Activated CD4-positive, CD25-positive, alpha-beta regulatory T cell treated with anti-CD3 and anti-CD28 coated beads, Interleukin-2, amount 50 U/mL, for 16 hours (primary cell): ENCODE measurements at places on chromosomes 1 and 21.

- no peak for DNase-seq
These were observed 1.2 kb downstream of the SCAF4 start for GRCh38 chr21:31730712-31731055.

DNA sequence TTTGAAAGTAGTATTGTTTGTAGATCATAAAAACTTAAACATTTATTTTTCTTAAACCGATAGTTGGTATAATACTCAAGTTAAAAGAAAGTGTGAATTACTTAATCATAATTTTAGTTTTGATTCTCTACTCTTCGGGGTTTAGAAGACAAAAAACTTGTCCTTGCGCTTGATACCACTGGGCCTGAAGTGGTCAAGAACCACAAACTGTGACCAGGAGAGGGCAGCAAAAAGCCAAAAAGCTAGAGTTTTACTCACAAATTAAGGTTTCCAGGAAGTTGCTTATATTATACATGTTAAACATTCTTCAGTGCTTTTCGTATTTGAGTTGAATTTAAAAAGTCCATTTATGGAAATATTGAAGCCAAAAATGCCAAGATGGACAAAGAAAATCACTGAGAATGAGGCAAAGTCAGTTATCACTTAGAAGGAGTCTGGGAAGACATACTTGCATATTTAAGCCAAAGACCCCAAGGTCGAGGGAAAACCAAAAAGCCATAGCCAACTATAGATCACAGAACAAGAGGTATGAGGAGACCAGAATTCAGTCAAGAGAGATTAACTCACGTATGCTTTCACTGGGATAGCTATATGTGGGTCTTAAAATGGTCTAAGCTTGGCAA lies 34.2 kb downstream of the EFCAB7 start:
- no peak for DNase-seq

GRCh38 chr1:184620469-184620868 lies 134.2 kb downstream of the EDEM3 start:
- no peak for DNase-seq

GRCh38 chr1:71307451-71307850 lies 226.6 kb upstream of the ZRANB2 start:
- no peak for DNase-seq

DNA sequence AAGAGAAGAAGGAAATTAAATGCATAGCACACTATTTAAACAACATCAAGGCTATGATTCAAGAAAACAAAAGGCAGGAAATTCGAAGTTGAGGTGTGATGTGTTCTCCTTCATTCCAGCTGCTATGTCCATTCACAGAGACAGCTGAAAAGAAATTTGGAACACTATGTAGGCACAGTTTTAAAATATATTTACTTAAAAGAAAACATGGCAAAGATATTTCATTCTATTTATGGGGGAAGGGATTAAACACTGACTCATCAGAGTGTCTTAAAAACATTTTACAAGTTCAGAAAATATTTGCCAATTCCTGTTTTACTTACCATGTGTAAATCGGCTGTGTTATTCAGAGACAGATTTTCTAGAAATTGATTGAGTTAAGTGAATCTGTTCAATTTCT lies 39.4 kb upstream of the NGF start:
- no peak for DNase-seq

- DNase-seq = no peak
These were observed 16.4 kb upstream of the SEMA4A start for GRCh38 chr1:156136970-156137483.

DNA sequence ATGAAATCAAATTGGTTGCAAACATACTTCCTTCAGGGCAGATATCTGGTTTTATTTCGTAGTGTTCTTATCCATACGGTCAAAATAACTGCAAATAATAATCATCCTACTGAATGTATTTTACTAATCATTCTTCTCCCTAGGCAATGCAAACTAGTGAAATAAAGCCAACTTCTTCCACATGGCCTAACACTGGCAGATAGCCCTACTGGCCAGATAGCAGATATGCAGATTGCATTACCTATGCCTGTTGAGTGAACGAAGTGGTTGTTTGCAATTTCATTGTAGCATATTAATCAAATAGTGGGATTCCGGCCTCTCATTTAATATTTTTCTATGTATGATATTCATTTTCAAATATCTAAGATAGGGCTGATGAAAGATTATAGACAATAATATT lies 116.2 kb downstream of the CENPF start:
- no peak for DNase-seq

GRCh38 chr1:243542739-243543415 lies 287.0 kb downstream of the SDCCAG8 start:
- DNase-seq = no peak

DNA sequence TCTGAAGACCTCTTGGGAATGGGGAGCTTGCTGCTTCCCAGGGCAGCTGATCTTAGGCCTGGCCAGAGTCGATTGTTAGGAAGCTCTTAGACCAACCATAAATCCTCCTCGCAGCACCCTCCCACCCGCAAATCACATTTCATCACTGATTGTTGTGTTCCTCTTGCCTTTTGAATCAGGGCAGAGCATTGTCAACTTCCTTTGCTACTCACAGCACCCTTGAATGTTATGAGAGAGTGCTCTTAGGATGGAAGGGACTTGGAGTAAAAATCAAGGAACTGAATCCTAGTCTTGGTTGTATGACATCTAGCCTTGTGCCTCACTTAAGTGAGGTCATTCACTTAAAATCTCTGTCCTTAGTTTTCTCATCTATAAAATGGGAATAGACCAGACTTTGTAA lies 3.0 kb downstream of the VASH2 start:
- no peak for DNase-seq

DNA sequence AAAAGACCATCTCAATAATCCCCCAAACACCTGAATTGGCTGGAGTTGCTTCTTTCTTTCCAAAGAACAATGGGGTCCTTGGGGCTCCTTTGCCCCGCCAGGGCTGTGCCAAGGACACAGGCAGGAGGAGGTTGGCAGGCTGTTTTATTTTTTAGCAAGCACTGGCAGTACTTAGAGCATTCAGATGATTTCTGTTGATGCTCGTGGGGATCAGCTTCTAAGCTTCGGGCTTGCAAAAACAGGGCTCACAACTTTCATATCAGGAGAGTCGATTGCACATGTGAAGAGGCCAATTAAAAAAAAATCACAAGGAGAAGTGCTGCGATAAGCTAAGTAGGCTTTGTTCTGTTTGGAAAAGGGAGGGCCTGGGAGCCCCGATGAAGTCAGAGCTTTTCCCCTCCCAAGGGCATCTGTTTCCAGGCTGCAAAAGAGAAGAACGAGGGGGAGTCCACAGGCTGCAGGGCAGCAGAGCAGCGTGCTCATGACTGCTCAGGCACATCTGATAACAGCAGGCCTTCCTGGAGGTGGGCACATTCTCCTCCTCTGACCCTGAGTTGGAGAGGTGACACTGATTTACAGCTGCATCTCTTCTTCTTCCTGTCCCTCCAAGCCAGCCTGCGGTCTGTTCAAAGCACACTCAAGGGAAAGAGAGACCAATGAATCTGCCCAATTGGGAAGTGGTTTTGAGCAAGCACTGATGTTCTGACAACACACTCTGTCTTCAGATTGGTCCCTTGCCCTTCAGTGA lies 27.3 kb upstream of the BCAR3 start:
- no peak for DNase-seq

DNA sequence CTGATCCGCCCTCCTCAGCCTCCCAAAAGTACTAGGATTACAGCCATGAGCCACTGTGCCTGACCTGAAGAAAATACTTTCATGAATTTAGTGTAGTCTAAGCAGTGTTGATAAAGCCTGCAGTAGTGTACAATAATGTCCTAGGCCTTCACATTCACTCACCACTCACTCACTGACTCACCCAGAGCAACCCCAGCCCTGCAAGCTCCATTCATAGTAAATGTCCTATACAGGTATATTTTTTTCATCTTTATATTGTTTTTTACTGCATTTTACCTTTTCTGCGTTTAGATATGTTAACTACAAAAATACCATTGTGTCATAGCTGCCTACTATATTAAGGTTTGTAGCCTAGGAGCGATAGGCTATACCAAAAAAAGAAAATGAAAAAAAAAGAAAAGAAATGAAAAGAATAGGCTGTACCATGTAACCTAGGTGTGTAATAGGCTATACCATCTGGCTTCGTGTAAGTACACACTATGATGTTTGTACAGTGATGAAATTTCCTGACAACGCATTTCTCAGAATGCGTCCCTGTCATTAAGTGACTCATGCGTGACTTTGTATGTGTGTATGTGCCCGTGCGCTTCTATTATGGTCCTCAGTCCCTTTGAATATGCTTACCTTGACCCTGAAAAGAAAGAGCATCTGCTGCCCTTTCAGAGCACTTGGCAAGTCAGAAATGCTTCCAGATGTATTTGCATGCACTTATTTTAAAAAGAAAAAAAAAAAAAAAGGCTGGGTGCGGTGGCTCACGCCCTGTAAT lies 9.2 kb upstream of the SLAMF8 start:
- DNase-seq = no peak

- no peak for DNase-seq
These were observed 43.2 kb downstream of the MRPS6 start for GRCh38 chr21:34116569-34116968.

DNA sequence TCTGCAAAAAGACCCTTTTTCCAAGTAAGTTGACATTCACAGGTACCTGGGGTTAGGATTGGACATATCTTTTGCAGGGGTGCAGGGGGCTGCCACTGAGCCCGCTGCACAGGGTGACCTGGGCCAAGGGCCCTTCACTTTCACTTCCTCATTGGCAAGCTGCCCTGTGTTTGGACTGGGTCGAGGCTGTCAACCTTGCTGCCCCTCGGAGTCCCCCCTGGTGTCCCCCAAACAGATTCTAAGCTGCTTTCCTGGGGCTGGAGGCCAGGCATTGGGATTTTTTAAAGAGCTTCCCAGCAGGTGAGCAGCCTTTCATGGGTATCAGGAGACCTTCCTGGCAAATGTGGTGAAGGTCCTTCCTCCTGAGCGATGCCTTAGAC lies 7.9 kb upstream of the UMODL1 start:
- DNase-seq = no peak

DNA sequence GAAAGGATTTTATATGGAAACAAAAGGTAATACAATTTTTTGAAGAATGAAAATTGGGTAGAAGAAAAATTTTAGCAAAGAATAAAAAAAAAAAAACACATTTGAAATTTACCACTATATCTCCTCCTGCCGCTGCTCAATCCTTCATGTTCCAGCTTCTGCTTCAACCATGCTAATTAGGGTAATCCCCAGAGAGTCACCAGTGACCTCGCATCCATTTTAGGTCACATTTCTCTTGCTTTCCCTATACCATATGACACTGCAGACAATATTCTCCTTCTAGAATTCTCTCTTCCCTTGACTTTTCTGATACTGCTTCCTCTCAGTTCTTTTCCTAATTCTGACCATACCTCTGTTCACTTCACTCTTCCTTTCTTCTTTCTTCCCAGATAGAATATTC lies 237.1 kb downstream of the USH2A start:
- no peak for DNase-seq

GRCh38 chr1:31587720-31588423 lies 11.6 kb downstream of the TINAGL1 start:
- DNase-seq = peak; percentile 6

- no peak for DNase-seq
These were observed 14.0 kb downstream of the AK2 start for GRCh38 chr1:33022650-33023200.

DNA sequence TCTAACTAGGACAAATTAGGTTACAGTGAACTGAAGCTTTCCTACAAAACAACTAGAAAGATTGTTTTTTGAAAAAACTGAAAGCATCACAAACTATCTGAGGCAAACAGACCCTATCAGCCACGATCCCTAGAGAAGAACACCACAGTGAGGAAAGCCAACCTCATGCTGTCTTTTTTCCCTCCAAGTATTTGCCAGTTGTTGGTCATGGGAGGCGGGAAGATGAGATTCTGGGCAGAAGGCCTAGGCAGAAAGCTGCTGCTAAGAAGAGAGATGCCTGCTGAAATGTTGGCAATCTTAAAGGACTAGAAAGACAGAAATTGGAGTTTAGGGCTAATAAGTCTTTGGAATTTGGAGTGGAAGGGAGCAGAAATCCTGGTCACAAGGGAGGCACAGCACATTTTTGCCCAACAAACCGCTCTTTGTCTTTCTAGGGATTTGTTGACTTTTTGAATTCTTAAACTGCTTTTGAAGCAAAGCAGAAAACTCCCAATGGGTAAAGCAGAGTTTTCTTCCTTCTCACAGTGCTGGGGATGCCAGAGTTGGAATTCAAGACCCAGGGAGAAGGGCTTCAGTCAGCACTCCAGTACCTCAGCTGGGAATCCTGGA lies 83.9 kb downstream of the MT1HL1 start:
- no peak for DNase-seq

- DNase-seq = no peak
These were observed 268.7 kb downstream of the CHRM3 start for GRCh38 chr1:239655023-239655422.

GRCh38 chr1:2789986-2790581 lies 11.4 kb downstream of the TTC34 start:
- DNase-seq = no peak

DNA sequence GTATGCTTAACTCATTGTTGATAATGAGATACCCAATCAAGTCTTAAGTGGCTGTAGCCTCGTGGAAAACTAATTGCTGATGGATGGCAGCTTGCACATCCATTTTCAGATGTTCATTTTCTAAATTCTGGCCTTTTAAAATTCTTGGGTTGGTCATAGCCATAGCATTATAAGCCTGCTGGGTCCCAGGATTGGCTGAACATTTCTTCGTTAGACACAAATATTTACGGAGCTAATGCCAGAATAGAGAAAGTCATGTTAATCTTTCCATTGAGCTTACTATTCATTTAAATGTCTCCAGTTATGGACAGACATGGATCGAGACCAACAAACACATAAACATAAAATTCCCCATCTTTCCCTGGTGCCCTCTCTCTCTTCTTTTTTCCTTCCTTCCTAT lies 32.5 kb downstream of the CENPF start:
- no peak for DNase-seq

DNA sequence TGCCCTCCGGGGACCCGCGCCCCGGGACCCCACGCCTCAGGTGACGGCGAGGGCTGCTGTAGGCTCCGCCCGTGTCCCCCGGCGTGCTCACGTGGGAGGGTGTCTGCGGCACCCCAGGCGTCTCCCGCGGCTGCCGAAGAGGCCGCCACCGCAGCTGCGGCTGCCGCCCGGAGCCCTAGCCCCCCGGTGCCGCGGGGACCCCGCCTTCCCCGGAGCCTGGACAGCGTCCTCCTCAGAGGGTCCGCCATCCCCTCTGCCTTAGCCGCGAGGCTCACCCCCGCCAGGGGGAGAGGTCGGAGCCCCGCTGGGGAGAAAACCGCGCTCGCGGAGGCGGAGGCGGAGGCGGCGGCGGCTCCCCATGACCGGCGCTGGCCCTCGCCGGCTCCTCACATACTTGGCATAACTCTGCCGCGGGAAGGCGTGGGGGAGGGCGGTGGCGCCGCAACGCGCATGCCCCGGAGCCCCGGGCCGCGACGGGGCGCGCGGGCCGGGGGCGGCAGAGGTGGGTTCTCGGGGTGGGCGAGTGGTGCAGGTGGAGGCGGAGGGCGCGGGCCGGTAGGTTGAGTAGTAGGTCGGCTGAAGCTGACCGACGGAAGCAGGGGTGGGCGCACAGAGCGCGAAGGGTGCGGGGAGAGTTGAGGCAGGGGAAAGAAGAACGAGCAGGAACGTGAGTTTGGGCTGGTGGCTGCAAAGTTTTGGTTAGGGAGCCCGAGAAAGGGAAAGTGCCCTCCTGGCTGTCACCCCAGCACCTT lies 700 bp upstream of the SYDE2 start:
- peak; percentile 12 for DNase-seq
